Activated effector memory CD4-positive, alpha-beta T cell treated with Interleukin-2 at 50 U/mL for 16 hours (primary cell): ENCODE measurements at places on chromosomes 12 and 14.

DNA sequence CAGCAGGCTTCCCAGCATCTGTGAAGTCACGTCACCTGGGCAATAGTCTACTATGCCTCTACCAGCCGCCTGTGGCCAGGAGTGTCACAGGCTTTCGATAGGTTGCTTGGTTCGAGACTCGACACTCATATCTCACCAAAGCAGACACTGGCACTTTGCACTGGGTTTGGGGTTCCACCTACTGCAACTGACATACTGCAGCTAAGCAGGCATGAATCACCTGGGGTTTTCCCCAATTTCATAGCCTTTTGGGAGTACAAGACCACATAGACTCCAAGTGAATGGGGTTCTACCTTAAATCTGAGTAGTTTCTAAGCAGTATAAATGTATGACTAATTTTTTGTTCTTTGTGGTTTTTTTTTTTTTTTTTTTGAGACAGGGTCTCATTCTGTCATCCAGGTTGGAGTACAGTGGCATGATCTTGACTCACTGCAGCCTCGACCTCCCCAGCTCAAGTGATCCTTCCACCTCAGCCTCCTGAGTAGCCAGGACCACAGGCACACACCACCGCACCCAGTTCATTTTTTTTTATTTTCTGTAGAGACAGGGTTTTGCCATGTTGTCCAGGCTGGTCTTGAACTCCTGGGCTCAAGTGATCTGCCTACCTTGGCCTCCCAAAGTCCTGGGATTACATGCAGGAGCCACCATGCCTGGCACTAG lies 32.1 kb downstream of the DMAC2L start:
- DNase-seq, result no peak

- no peak for DNase-seq
Measured at GRCh38 chr14:22314183-22314820, 274.7 kb downstream of the DAD1 start.

GRCh38 chr12:31228811-31229792 lies 96.8 kb downstream of the SINHCAF start:
- no peak for DNase-seq

DNA sequence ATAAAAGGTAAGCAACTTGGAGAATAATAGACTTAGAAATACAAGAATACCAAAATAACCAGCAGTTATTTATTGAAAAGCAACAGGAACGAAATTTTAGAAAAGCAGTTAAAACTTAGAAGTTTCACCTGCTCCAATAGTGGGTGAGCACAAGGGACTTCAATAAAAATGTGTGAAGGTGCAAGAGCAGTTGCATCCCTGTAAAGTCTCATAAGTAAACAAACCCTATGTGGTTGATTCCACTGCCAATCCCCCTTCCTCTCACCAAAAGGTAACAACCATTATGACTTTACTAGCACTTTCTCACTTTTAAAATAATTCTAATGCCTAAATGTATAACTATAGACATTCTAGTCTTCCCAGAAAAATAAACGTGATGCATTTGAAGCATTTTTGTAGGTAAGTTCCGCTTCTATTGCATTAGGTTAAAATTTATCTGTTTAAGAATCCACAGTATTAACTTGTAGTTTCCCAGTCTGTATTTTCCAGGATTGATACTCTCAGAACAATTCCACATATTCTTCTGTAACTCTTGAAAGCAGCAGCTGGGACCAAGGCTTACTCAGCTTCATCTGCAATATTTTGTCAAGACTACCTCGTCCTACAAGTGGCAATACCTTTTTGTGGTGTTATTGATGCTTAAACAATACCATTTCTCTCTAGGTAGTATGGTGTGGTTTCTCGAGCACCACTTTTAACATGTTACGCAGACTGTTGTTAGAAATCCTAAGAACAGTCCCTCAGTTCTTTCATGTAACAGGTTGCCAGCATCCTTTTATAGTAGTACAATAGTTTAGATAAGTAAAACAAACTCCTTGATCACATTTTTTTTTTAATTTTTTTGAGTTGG lies 32.1 kb downstream of the HNRNPC start:
- DNase-seq, result no peak

GRCh38 chr14:67674139-67674479 lies 323 bp downstream of the VTI1B start:
- peak; percentile 33 for DNase-seq

DNA sequence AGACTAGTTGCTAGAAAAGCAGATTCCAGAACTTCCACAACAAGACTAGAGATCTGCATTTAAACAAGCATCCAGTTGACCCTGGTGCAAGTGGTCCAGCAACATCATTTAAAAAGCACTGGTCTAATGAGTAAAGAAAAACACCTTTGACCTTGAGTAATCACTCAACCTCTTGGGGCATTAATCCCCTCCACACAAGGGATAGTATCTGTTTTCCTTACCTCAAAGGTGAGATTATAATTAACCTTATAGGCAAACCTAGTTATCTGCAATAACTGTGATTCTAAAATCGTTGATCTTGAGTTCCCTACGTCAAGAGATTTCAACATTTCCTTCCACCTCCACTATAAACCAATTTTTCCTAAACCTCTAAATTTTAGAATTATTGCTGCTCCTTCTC lies 1.1 kb downstream of the KDM5A start:
- DNase-seq, result no peak

DNA sequence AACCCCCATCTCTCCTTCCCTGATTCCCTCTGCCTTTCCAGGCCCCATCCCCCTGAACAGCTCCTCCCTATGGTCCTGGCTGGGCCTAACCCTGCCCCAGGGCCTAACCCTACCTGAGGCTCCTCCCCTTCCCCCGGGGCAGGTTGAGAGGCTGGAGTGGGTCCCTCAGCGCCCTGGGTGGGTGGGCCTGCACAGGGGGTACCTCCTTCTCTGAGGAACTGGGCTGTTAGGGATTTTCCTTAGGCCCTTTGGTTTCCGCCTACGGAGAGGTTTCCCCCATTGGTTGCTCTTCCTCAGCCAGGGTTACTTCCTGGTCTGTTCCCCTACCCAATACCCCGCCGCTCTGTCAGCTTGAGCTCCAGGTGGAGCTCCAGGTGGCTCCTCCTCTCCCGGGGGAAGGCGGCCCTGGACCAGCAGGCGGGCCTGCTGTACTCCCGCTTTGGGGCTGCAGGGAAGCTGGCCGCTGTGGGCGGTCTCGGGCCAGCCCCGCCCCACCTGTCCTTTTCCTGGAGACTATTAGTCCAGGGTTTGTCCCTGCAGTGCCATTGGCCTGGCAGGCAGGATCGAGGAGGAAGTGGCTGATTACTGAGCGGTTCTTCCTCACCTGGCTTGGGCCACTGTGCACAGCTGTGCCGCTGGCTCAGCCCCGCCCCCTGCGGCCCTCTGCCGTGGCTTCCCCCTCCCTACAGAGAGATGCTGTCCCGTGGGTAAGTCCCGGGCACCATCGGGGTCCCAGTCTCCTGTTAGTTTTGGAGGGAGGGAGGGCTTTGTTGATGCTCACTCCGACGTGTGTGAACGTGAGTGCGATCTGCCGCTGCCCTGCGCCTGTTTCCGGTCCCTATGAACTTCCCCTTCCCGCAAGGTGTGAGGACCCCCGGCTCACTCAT lies 2.5 kb downstream of the C12orf57 start:
- no peak for DNase-seq

- DNase-seq, result no peak
Measured at GRCh38 chr12:93302331-93303229, 75.1 kb upstream of the NUDT4 start.

DNA sequence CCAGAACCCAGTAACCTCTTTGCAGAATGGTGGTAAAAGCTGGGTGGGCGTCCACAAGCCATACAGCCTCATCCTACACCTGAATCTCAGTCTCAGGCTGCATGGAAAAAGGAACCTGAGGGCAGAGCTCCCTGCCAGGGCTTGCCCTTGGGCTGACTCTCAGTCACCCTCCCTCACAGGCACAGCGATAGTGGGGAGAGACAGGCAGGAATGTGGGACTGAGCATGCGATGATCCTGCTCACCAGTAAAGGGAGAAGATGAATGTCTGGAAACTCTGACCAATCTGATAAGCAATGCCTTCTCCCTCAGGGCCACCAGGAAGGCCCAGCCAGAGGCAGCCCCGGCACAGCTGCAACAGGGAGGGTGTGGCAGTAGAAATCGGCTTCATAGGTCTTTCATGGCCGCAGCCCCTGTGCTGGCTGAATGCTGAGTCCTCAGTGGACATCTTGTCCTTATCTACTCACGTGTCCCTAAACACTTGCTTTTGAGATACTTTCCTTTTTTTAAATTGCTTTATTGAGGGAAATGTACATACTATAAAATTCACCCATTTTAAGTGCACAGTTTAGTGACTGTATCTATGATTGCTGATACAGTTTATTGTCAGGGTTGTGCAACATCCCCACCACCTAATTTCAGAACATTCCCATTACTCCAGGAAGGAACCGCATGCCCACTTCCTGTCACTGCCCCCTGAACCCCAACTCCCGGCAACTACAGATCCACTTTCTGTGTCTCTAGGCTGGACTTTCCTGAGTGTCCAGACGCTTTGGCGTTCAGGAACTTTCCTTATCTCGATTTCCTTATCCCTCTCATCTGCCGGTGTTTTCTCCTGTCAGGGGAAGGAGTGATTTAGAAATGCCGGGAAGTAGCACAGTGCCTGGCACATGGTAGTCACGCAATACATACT lies 258.1 kb downstream of the PCNX1 start:
- DNase-seq, result no peak

DNA sequence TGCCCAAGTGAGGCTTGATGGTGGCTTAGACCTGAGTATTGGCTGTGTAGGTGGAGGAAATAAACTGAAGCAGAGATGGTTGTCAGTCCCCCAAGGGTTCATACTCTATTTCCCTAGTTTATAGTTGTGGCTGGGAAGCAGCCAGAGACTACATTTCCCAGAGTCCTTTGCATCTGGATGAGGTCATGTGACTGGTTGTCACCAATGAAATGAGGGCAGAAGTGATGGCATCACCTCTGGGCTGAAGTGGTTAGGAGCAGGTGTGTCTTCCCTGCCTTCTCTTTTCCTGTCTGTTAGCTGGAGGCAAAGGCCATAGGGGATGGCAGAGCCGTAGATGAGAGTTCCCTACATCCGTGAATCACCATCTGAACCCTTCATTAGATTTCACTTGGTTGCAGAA lies 16.3 kb upstream of the NOS1 start:
- no peak for DNase-seq

- no peak for DNase-seq
Measured at GRCh38 chr14:71238835-71239234, 331.6 kb downstream of the PCNX1 start.

GRCh38 chr14:34931206-34931605 lies 51.6 kb upstream of the SRP54 start:
- DNase-seq, result peak; percentile 2

DNA sequence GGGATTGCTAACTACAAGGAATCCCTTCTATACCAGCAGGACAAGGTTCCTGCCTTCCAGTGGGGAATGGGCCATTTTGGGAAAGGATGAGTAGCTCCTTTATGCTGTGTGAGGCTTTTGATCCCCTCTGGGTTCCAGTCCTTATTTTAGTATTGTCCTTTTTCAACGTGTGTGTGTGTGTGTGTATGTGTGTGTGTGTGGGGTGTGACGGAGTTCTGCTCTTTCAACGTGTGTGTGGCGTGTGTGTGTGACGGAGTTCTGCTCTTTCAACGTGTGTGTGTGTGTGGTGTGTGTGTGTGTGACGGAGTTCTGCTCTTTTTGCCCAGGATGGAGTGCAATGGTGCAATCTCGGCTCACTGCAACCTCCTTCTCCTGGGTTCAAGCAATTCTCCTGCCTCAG lies 27.4 kb downstream of the RAB35 start:
- DNase-seq, result no peak

- no peak for DNase-seq
Measured at GRCh38 chr12:41794336-41794735, 350.3 kb downstream of the GXYLT1 start.
